Activated CD4-positive, alpha-beta T cell treated with anti-CD3 and anti-CD28 coated beads, Interleukin-10, Interleukin-2, amounts not matched to agents 100 ng/mL and 50 ng/mL, durations not matched to agents 16 hours and 8 hours (primary cell): ENCODE measurements at places on chromosomes 11 and 22.

DNA sequence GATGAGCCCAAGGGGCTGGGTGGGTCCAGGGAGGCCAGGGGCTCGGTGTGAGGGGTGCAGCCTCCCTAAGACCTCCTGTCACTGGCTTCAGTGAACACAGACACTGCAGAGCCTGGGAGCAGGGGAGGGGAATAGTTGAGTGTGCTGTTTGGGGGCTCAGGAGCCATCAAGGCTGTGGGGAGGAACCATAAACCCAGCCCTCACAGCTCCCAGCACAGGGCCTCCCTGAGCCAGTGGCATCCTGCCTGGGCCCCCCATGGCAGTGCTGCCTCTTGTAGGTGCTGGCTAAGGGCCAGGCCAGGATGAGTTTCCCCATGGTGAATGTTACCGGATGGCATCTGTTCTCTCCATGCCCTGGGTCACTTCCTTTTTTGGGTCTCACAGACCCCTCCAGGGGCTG, 25.5 kb downstream of the KCNJ5 start:
- no peak for DNase-seq

DNA sequence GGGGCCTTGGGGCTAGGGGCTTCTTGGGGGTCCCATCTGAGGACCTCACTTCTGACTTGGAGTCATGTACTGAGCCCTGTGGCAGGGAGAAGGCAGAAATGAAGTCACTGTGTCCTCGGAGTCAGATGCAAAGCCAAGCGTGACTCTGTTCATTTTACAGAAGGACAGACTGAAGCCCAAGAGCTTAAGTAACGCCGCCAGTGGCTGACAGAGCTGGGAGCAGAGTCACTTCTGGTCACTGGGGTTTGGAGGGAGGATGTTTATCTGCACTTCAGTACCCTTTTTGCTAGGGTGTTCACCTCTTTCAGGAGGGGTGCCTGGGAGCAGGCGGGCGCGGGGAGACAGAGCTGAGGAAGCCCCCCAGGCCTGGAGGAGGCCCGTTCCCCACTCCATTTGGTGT, 10.7 kb downstream of the CD6 start:
- DNase-seq, result peak; percentile 62

DNA sequence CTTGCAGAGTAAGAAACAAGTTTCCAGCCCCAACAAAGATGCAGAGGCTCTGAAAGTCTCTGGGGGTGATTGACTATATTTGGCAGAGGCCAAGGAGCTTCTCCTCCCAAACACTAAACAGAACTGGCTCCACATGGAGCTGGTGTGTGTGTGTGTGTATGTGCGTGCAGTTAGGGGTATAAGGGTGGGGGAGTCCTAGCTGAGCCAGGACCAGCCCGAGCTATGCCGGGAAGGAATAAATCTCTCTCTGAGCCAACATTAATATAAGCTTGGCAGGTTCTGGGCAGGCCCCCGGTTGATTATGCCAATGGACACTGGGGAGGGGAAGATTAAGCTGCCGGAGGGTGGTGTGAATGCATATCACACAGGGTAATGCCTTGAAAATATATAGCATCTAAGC, 324.2 kb downstream of the MIAT start:
- DNase-seq, result no peak

DNA sequence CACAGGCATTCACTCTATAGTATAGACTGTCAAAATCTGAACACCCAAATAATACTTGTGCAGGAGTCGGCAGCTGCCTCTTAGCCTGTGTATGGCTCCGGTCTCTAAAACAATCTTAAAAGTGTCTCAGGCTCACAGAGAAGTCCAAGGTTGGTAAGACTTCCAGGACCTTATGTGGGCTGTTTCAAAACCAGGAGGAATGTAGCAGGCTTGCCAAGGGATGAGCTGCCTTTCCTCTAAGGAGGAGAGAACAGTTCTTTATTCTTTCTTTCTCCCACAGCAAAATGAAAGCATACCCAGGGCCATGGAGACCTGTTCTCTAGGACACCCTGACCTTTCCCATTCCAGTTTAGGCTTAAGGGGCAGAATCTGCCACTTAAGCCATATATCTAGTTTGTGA, 176.5 kb downstream of the TRPC6 start:
- DNase-seq, result no peak

- DNase-seq, result no peak
Measured at GRCh38 chr11:112637076-112637475, 324.1 kb upstream of the NCAM1 start.

DNA sequence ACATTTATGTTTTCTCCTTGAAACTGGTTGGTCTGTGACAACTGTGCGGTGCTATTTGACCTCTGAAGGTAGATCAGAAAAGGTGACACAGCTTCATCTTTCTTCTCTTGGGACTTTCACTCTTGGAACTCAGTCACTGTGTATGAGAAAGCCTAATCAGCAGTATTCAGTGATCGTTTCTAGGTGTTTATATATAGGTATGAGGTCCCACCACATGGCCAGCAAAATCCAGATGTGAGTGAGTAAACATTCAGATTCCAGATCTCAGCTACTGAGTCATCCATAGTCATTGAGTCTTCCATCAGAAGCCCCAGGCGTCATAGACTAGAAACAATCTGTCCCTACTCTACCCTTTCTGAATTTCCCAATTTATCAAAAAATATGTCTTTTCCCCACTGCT, 117.3 kb upstream of the CTSC start:
- no peak for DNase-seq
